ENCODE measurements at places on chromosomes 16 and 17. TPM values are rescaled to one million over a fixed set of nuclear protein-coding genes. Genes with fewer than 3 reads are reported as not detected.

DNA sequence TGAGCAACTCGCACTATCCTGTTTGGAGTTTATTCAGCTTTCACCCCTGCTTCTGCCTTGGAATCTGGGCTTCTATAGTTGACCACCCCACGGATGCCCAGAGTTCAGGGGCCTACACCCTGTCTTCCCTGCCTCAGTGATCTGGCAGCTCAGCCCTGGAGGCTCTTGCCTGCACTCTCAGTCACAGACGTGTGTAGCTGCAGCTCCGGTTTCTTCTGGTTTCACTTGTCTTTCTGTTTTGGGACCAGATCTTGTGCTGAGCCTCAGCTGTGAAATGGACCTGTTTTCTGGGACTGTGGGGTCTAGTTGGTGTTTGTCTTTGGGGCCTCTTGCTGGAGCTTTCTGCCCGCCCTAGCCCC, 5.8 kb downstream of the GPT2 start:
- no peak for DNase-seq

- DNase-seq: no peak
Observed at GRCh38 chr17:55575058-55575636, 63.9 kb upstream of the SMIM36 start.

DNA sequence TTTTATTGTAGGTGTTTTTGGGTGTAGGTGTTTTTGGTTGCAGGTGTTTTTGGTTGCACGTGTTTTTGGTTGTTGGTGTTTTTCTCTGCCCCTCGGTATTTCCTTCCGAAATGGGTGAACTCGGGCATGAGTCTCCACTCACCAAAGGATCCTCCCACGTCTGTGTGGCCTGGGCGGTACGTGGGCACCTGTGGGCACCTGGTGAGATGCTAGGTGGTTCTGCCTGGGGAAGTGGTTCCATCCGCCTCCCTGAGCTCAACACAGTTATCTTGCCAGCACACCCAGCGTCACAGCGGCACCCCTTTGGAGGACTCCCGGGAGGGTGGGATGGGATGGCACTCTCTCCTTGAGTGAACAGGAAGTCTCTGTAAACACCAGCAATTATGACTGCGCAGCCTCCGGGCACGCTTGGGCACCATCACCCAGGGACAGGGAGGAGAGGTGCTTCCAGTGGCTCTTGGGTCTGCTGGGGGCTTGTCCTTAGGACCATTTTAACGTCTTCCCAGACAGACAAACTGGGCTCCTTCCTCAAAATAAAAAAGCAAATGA, 29.8 kb downstream of the COX4I1 start:
- no peak for DNase-seq

- DNase-seq: no peak
Observed at GRCh38 chr16:7227229-7227721, 105.4 kb upstream of the RBFOX1 start.

- DNase-seq: no peak
Observed at GRCh38 chr17:69176457-69176795, 34.7 kb upstream of the ABCA6 start.

DNA sequence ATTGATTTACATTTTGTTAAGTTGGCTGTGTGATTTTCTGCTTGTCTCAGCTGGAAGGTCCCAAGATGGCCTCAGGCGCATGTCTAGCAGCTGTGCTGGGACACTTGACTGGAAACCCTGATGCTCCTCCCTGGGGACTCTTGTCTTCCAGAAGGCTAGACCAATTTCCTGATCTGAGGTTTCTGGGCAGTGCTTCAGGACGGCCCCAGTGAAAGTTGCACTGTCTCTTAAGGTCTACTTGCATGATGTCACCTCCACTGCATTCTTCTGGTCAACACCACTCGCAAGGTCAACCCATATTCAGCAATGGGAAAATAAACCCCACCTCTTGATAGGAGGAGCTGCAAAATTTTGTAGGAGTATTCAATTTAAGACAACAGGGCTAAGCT, 116.0 kb downstream of the SALL1 start:
- DNase-seq: peak; percentile 13

NPEPPS gene
- total RNA-seq: 34.9 TPM

SHISA6 gene
- not detected for total RNA-seq

FA2H gene
- total RNA-seq: not detected

KRTAP4-5 gene
- not detected for total RNA-seq

Measured in HT1080 (cell line).